ENCODE measurements at places on chromosomes 2 and 18.

DNA sequence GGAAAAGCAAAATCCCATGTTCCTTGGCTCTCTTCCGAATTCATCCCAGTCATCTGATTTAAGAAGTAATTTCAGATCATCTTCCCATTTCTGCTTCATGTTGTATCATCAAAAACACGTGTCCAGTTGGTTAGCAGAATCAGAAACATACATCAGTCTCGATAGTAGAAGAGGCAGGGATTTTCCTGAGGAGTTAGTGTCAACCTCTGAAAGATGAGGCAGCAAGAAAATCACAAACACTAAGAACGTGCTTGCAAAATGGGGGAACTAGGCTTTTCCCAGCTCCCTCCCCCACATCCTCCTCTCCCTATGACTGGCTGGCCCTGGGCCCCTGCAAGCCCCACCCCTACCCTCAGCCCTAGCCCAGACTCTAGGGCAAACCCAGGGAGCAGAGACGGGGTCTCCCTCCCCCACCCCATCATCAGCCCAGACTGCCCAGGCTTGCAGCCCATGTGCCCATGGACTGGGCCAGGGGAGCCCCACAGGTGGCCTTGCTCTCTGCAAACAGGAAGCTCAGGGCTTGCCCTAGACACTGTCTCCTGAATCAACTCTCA lies 161.0 kb upstream of the ID2 start:
- DNase-seq = no peak

DNA sequence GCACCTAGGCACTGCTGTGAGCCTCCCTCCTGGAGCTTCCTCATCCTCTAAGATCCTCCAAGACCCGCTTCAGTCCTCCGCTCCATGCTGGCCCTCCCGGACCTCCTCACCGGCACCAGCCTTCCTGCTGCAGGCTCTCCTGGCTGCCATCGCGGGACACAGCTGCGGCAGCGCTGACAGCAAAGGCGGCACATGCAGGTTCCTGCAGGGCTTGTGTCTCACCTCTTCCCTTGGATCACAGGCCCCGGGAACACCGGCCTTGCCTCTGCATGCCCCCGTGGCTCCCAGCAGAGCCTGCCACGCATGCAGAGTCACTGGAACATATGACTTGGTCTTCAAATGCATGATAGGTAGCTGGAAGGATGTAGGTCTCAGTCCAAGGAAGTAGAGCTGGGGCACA lies 67.2 kb downstream of the PTGR3 start:
- DNase-seq = no peak

DNA sequence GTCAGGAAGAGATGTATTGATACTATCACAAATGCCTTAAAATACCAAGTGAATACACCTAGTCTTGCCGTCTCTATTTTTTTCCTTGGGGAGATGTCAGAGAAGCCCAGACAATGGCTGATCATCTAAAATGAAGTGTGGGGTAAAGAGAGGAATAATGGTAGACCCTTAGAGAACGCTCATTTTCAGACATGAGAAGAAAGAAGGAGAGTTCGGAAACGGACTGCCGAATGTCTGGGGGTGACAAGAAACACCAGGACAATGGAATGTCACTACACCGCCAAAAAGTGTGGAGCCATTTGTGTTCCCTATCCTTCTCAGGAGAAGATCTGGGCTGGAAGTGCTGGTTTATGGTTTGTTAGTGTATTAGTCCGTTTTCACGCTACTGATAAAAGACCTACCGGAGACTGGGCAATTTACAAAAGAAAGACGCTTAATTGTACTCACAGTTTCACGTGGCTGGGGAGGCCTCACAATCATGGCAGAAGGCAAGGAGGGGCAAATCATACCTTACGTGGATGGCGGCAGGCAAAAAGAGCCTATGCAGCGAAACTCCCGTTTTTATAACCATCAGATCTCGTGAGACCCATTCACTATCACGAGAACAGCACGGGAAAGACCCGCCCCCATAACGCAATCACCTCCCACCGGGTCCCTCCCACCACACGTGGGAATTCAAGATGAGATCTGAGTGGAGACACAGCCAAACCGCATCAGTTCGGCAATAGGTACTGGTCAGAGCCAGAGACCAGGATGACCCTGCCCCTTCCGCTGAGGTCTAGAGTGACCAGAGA lies 743.7 kb downstream of the GALR1 start:
- no peak for DNase-seq

DNA sequence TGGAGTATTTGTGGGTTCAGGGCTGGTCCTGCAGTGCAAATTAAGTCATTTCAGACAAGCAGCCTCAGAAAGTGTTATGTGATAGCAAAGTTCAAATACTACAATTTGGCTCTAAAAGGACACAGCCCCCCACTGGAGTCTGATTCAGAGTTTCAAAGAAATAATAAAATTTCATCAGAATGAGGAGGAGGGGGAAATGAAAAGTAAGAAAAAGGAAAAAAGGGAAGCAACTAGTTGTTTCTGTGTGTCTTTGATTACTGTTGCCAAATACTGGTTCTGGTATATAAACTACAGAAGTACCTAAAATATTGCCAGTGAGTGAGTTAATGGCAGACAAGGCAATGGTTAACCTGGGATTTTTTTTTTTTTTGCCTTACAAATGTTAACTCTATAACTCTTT lies 773.9 kb downstream of the BCL11A start:
- no peak for DNase-seq

DNA sequence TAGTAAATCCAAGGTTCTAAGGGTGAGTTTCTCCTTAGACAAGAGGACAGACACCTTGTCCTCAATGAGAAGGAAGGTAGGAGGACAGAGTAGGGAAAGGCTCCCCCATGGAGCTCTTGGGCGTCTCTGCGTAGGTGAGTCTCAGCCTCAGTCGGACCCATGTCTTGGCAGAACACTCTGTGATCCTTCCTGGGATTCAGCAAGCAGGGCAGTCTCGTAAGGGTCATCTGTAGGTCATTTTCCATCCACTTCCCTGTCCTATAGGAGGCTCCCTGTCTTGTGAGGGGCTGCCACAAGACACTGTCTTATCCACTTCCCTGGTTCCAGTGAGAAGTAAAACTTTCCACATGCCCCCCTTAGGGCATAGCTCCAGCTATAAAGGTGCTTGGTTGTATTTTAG lies 122.6 kb upstream of the TWIST2 start:
- no peak for DNase-seq

DNA sequence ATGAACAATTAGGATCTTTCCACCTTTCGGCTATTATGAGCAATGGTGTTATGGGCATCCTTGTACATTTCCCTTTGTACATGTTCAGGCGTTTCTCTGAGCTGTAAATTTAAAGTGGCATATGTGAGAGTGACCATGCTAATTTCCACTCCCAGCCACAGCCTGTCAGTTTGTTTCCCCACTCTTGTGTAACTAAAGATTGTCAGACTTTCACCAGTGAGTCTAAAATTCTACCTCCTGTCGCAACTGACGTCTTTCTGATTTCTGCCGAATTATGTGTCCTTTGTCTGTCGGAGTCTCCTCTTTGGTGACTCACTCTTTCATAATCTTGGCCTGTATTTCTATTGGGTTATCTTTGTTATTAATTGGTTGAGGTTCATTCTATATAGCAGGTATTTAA lies 50.7 kb downstream of the TRAPPC12 start:
- no peak for DNase-seq

- DNase-seq = no peak
Measured at GRCh38 chr2:45836316-45836715, 184.8 kb downstream of the PRKCE start.

- no peak for DNase-seq
Measured at GRCh38 chr2:226308986-226309385, 490.6 kb downstream of the IRS1 start.

- no peak for DNase-seq
Measured at GRCh38 chr2:147739508-147739907, 105.3 kb upstream of the ACVR2A start.

DNA sequence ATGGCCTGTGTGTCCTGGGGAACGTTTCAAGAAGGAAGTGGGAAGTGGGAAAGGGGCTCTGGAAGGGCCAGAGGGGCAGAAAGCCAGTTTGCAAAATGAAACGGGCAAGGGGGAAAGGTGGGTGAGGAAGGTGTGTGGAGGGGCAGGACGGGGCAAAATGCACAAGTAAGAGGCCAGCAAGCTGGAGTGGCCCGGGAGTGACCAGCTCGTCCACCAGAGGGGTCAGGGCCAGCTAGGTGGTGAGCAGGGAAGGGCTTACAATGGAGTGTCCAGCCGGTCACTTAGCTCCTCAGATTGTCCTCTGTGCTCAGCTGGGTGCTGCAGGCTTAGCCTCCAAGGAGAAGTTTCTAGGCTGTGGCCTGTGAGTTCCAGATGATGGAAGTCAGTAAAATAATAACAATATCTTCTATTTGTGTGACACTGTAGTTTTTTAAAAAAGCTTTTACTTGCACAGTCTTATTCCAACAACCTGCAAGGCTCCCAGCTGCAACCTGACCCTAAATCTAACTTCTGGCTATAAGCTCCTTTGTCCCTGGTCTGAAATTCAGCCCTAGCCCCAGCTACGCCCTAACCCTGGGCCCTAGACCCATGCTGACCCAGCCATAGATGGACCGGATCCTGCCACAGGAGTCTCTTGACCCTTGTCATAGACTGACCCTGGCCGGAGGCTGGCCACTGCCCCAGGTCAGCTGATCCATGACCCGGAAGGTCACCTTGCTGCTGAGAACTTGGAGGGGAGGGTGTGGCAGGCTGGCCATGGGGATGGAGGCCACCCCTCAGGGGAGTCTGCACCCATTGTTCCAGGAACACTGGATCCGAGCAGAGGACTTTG lies 29.2 kb downstream of the MYO7B start:
- DNase-seq = no peak

DNA sequence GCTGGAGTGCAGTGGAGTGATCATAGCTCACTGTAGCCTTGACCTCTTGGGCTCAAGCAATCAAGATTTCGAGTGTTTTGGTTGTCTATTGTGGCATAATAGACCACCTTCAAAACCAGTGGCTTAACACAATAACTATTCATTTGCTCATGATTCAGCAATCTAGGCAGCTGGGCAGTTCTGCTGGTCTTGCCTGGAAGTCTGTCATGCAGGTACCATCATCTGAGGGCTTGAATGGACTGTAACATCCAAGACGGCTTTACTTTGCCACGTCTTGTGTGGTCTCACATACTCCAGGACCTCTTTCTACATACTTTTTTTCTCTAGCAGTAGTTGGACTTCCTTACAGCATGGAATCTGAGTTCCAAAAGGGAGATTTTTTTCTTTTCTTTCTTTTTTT lies 13.2 kb upstream of the ANKRD29 start:
- DNase-seq = no peak

GRCh38 chr2:239893236-239893515 lies 132.0 kb downstream of the NDUFA10 start:
- DNase-seq = peak; percentile 20

- no peak for DNase-seq
Measured at GRCh38 chr2:143840601-143841000, 679.3 kb downstream of the ZEB2 start.

GRCh38 chr18:55592572-55592971 lies 4.6 kb upstream of the TCF4 start:
- no peak for DNase-seq

- DNase-seq = no peak
Measured at GRCh38 chr2:167703441-167703840, 544.0 kb downstream of the STK39 start.

- DNase-seq = no peak
Measured at GRCh38 chr2:161625314-161625919, 1.2 kb downstream of the SLC4A10 start.

- no peak for DNase-seq
Measured at GRCh38 chr18:58970943-58971790, 106.5 kb downstream of the ZNF532 start.

DNA sequence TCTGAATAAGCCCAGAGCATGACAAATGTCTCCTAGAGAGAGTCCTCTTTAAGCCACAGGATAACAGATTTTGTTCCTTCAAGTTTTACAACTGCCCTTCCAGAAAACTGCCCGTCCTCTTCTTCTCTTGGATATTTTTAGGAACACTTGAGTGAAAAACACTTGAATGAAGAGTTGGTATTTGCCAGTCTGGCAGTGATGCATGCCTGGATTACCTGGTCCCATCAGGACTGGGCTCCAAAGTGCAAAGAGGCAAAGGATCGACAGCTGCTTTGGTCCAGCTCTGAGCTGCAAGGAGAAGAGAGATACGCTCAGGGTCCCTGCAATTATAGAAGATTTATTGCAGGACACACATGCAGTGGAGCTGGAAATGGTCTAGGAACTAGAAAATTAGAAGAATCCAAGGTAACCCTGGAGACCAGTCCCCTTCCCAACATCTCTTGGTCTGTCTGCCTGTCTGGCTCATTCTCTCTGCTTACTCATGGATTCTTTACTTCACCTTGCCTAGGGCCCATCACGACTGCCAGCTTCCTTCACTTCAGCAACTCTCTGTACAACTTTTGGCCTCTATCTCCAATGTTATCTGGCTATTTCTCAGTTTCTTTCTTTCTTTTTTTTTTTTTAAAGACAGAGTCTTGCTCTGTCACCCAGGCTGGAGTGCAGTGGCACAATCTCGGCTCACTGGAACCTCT lies 112.1 kb upstream of the SIX2 start:
- no peak for DNase-seq

- no peak for DNase-seq
Measured at GRCh38 chr2:54077088-54077900, 38.1 kb upstream of the ACYP2 start.

GRCh38 chr2:17146358-17146757 lies 371.9 kb downstream of the RAD51AP2 start:
- no peak for DNase-seq

DNA sequence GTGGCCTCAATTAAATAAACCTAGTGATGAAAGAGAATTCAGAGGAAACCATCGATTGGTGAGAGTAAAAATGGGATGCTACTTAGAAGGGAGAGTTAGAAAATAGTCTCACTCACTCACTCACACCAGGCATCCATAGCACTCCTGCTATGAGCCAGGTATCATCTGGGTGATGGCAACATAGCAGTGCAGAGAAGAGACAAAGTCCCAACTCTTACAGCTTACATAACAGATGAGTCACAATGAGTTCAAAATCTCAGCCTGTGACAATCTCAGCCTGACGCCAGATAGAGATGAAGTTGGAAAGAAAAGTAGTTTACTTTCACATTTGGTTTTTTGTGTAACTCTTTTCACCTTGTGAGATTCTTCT lies 55.4 kb upstream of the THOC1 start:
- no peak for DNase-seq

DNA sequence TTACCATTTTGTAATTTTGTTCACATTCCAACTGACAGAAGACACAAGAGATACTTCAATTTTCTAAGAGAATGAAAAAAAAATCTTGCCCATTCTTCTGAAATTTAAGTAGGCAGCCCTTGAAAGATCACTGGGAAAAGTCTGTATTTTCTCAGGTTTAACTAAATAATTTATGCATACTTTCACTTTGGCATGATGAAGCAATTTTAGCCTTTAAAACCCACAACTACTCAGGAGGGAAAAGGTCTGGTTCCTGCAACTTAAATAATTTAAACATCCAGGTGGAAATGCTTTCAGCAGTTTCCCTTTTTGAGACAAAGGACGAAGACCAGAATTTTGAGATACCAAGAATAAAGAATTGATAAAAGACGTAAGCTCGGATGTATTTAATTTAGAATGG lies 61.4 kb downstream of the ZEB2 start:
- DNase-seq = no peak

GRCh38 chr2:133240491-133241223 lies 327.6 kb downstream of the NCKAP5 start:
- DNase-seq = no peak

- DNase-seq = no peak
Measured at GRCh38 chr2:230751062-230751461, 38.4 kb downstream of the CAB39 start.

GRCh38 chr2:46580416-46580815 lies 101.1 kb downstream of the TMEM247 start:
- no peak for DNase-seq

All from activated naive CD4-positive, alpha-beta T cell treated with anti-CD3 and anti-CD28 coated beads, Interleukin-2, amount 50 U/mL, for 72 hours (primary cell).